Fibroblast of lung (primary cell): ENCODE measurements at places on chromosomes 1 and 21.

GRCh38 chr1:34710812-34711211, 44.0 kb upstream of the GJB5 start:
- DNase-seq, result no peak

DNA sequence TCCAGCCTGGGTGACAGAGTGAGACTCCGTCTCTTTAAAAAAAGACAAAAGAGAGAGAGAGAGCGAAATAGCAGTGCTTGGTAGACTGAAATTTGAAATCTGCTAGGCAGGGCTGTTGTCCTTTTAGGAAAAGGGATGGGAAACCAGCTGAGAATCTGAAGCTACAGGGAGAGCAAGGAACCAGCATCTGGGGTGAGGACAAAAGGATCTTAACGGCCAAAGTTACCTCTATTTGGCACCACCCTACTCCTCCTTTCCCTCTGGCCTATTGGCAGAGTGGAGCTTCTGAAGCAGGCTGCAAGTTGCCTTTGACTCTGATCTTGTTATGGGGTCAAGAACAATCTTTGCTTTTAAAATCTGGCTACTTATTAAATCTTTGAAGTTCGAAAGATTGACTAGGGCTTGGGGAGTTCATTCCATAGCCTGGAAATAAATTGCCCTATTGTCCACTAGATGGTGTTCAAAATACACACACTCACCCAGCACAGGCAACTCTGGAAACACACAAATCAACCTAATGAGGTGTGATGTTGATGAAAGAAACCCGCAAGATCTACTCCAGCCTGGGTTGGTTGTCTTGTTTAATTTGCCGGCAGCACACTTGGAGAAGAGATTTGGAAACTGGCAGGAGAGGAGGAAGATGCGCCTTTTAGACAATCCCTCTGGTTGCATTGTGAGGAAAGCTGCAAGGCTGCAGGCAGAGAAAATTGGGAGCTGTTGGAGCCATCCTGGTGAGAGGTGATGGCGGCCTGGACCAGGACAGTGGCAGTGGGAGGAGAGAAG, 16.5 kb upstream of the PARP1 start:
- peak; percentile 61 for DNase-seq

DNA sequence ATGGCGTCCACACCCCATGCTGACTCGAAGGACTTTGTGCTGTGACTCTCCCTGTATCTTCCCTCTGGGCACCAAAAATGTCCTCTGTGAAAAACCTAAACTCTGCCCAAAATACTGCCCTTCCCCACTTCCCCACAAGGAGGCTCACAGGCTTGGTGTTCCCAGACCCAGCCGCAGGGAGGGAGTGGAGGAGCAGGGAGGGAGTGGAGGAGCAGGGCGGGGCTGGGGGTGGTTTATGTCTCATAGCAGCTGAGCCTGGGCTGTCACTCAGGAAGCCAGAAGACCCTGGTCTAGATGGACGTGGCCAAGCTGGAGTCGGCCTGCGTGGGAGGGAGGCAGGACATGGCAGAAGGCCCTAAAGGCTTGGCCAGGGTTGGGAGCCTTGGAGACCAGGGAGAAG, 461.7 kb downstream of the PTPRU start:
- peak; percentile 66 for DNase-seq

DNA sequence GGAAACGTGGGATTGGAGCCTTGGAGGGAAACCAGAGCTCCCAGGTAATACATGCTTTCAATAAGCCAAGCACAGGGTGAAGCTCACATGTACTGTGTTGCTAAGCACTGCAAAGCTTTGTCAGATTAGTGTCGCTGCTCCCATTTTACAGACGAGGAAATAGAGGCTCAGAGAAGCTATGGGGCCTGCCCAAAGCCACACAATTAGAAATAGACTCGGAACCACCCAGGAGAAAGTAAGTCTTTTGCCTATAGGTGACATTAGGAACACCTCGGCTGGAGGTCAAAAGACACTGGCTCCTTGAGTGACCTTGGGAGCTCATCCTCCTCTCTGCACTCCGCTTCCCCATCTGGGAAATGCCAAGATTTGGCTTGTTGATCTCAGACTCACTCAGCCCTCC, 175.6 kb upstream of the ZC3H12A start:
- DNase-seq, result no peak

- peak; percentile 8 for DNase-seq
Measured at GRCh38 chr1:171257607-171258076, 9.3 kb downstream of the FMO1 start.

- DNase-seq, result peak; percentile 74
Measured at GRCh38 chr1:32612189-32612881, 38.0 kb downstream of the ZBTB8OS start.

DNA sequence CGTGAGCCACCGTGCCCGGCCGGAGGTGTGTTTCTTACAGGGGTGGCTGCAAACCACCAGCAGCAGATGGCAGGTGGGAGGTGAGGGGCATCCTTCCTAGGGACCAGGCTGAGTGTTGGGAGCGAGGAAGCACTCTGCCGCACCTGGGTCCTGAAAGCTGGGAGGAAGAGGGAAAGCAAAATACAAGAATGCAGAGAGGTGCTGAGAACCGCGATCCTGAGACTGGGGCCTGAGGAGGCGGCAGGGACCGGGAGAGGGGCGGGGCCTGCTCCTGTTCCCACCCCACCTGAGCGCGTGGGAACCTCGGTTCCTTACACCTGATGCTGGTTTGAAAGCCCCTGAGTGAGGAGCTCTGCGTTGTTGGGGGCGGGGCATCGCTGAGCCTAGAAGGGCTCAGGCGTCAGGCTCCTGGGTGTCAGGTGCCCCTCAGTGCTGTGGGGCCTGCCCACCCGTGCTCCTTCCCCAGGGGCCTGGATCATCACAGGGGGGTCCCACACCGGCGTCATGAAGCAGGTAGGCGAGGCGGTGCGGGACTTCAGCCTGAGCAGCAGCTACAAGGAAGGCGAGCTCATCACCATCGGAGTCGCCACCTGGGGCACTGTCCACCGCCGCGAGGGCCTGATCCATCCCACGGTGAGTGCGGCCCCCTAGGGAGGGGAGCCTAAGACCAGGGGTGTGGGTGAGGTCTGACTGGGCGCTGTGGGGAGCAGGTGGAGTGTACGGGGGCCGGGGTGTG, 15.5 kb downstream of the TRPM2 start:
- no peak for DNase-seq

GRCh38 chr1:48227165-48228013, 4.9 kb downstream of the SLC5A9 start:
- DNase-seq, result no peak

DNA sequence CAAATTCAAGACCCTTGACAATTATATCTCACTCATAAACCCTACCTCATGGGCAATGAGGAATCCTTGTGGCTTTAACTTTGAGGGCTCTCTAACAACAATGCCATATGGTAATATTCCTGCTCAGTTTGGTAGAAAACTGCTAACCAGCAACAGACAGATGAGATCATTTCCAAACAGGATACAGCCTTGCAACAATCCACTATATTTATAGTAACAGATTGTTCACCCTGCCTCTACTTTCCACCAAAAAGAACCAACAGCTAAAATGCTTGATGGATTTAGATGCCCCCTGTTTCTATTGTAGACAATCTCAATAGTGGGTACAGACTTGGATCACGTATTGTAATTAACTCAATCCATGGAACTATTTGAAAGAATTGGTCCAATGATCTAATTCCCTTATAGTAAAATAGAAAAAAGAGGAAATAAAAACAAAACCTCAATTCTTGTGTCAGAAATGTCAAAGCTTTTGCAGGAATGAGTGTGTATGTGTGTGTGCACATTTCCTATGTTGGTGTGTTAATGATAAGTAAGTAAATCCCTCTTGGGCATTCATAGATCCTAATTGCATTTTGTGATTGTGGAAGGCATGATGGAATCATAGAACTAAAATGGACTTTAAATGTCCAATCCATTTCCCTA, 100.0 kb upstream of the EDEM3 start:
- DNase-seq, result peak; percentile 62

GRCh38 chr1:53535846-53536245, 76.6 kb downstream of the DMRTB1 start:
- DNase-seq, result peak; percentile 34

DNA sequence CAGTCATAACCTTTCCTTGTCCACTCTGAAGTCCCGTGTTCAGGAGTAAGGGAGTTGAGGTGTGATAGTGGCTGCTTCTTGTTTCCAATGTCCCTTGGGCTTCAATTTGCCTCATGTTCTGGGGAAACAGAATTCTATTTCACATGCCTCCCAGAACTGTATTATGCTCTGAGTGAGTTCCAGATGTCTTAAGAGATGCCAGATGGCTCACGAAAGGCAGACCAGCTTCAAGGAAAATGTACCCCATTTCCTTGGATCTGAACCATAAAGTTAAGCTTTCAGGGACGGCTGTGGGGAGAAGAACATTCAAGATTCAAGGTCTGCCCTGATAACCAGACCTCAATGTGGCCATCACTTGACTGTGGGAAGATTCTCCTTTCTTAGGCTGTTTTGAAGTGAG, 42.4 kb downstream of the C1orf87 start:
- DNase-seq, result no peak

DNA sequence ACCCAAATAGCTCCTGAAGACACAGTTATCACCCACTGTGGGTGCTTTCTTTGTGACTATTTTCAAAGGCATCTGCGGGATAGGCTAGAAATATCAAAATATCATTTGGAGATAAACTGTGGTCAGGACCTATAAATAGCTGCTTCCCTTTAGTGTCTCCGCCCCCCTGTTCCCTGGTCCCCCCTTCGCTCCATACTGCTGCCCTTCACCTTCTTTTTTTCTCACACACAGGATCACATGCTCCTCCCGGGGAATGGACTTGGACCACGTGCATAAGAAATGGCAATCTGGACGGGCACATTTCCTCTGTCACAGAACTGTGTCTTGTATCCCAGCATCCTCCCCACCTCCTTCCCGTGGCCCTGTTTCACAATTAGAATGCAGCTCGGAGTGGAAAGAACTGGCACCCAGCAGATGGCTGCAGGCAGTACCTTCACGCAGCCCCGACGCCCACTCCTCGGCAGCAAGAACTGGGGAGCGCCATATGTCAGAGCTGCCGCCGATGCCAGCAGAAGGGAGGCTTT, 68.8 kb upstream of the SSX2IP start:
- DNase-seq, result peak; percentile 74

- DNase-seq, result no peak
Measured at GRCh38 chr1:83761167-83762038, 237.5 kb downstream of the TTLL7 start.

- no peak for DNase-seq
Measured at GRCh38 chr1:157056269-157056668, 10.7 kb upstream of the ARHGEF11 start.

DNA sequence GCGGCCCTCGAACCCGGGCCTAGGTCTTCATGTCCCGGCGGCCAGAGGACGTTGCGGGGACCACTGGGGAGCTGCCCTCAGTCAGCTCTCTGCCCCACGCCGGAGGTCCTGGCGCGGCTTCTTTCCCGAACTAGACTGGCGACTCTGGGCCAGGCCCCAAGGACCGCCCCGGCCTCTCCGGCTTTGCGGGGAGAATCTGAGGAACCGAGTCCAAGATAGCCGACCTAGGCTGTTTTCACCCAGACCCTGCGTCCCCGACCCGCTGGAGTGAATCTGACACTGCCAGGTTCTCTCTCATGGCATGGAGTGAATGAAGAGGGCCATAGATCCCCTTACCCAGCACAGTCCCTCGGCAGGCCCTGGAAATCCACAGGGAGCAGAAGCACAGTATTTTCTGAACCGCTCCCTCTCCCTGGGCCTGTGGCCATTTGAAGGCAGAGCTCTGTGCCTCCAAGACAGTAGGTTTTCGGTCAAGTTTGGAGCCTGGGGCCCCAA, 9.9 kb upstream of the BARHL2 start:
- DNase-seq, result no peak

- DNase-seq, result no peak
Measured at GRCh38 chr1:94628499-94628843, 86.9 kb upstream of the F3 start.

GRCh38 chr1:33903210-33903589, 39.3 kb downstream of the HMGB4 start:
- DNase-seq, result peak; percentile 69

- peak; percentile 61 for DNase-seq
Measured at GRCh38 chr1:184965944-184966860, 8.1 kb downstream of the NIBAN1 start.

DNA sequence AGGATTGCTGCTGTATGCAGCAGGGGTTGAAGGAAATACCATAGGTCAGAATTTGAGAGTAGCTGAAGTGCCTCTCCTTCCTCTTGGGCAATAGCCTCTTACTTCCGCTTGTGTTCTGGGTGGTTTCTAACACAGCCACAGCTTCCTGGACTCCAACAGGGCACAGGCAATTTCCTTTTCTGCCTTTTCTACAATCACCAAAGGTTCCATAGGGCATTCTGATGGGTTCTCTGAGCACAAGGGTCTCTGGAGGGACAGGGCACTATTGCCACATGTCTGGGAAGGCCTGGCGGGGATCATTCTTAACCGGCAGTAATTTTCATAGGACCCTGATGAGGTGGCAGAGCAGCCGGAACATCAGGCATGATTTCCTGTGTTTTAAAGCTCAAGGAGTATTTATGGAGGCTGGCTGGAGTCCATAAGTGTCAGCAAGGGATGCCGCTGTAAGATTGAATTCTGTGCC, 5.5 kb upstream of the AGTRAP start:
- peak; percentile 57 for DNase-seq

- peak; percentile 63 for DNase-seq
Measured at GRCh38 chr1:35929730-35930592, 944 bp upstream of the AGO3 start.

DNA sequence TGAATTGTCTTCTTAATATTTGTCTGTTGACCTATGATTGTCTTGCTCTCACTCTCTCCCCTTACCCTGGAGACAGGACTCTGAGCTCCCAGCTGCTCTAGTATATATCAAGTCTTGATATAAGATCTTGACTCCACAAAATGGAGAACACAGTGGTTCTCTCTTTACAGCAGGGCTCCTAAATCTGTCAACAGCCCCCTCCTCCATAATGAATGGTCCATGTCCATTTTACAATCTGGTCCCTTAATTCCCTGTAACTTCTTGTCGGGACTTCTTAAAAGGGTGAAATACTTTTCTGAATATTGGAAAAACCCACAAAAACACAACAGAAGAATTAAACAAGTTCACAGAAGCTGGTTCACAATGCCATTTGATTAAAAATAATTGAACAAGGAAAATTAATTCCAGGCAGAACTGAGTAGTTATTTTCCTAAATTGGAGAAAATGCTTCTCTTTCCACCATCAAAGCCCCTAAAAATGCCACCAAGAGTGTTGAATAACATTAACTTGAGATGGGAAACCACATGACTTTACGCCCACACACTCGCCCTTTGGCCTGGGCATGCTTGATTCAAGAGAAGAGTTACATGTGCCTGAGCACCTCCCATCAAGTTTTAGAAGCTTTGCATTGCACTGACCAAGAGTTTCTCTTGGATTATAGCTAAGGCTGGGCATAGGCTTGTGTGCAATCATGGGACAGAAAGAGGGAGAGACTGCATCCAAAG, 109.8 kb downstream of the TOMM20 start:
- no peak for DNase-seq

GRCh38 chr1:27686223-27686990, 14.4 kb upstream of the IFI6 start:
- DNase-seq, result no peak
